ENCODE measurements at places on chromosomes 12 and 14. TPM values are rescaled to one million over a fixed set of nuclear protein-coding genes. Genes with fewer than 3 reads are reported as not detected.

Gene FGD4
- total RNA-seq = 80.2 TPM

DNA sequence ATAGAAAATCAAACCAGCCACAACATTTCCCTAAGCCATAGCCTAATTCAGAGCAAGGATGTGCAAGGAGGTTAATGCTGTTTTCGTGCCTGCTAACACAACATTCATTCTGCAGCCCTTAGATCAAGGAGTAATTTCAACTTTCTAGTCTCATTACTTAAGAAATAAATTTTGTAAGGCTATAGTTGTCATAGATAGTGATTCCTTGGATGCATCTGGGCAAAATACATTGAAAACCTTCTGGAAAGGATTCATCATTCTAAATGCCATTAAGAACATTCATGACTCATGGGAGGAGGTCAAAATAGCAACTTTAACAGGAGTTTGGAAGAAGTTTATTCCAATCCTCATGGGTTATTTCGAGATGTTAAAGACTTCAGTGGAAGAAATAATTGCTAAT lies 283.2 kb downstream of the RPAP3 start:
- H3K4me1 ChIP-seq = no peaks in the 10 kb centered on the region
- no peak for DNase-seq
- H3K36me3 ChIP-seq = no peaks in the 10 kb centered on the region
- H3K4me3 ChIP-seq = no peak overlapping the region
- no peak overlapping the region for H3K27ac ChIP-seq

DNA sequence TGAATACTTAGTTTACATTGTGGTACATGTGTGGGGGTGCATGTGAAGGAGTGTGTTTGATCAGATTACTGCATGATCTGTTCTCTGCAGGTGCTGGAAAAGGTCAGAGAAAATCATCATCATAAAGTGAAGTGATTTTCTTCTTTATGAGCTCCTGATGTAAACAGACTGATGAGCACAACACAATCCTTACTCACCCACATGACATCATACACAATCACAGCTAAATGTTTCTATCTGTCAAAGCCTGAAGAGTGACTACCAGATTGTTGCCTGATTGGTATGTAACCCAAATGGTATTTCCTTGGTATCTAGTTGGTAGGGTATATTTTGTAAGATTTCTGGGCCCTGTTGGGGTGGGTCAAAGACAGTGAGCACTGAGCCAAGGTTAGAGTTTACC lies 270.8 kb downstream of the FOXG1 start:
- no peaks in the 10 kb centered on the region for H3K36me3 ChIP-seq
- H3K4me3 ChIP-seq = no peak overlapping the region
- no peaks in the 10 kb centered on the region for H3K27me3 ChIP-seq
- H3K27ac ChIP-seq = no peak overlapping the region

DNA sequence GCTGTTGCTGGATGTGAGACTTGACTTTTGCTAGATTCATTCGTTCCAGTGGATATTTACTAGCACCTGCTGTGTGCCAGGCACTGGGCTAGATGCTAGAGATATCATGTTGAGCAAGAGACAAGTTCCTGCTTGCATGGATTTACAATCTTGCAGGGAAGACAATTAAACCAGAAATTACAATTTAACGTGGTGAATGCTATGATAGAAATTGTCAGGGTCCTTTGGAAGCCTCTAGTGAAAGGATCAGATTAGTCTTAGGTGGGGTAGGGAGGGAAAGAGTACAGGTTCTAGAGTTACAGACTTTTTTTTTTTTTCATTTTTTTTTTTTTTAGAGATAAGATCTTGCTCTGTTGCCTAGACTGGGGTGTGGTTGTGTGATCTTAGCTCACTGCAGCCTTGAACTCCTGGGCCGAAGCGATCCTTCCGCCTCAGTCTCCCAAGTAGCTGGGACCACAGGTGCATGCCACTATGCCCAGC lies 36.7 kb downstream of the SPATS2 start:
- H3K36me3 ChIP-seq = no peaks in the 10 kb centered on the region
- H3K27me3 ChIP-seq = no peaks in the 10 kb centered on the region
- peak overlapping the region; percentile 2 for H3K27ac ChIP-seq
- no peak for DNase-seq
- no peak overlapping the region for H3K4me3 ChIP-seq

DNA sequence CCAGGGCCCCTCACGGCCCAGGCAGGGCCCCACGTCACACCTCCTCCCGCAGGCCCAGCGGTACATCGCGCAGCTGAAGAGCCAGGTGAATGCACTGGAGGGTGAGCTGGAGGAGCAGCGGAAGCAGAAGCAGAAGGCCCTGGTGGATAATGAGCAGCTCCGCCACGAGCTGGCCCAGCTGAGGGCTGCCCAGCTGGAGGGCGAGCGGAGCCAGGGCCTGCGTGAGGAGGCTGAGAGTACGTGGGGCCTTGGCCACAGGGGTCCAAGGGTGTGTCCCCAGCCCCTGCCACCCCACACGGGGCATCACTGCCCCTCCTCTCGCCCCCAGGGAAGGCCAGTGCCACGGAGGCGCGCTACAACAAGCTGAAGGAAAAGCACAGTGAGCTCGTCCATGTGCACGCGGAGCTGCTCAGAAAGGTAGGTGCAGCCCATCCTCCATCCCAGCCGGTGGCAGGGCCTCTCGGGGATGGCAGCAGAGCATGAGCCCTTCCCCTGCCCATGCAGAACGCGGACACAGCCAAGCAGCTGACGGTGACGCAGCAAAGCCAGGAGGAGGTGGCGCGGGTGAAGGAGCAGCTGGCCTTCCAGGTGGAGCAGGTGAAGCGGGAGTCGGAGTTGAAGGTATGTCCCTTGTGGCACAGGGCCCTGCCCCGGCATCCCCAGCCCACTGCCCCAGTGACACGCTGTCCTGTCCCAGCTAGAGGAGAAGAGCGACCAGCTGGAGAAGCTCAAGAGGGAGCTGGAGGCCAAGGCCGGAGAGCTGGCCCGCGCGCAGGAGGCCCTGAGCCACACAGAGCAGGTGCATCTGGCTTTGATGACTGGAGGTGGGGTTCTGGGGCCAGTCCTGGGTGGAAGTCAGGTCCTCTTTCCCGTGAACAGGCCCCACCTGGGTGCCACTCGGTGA lies 20.9 kb downstream of the HIP1R start:
- no peak for DNase-seq
- no peaks in the 10 kb centered on the region for H3K36me3 ChIP-seq
- H3K4me3 ChIP-seq = no peak overlapping the region
- no peaks in the 10 kb centered on the region for H3K4me1 ChIP-seq
- H3K27me3 ChIP-seq = no peaks in the 10 kb centered on the region

GRCh38 chr12:117686911-117687377 lies 281.8 kb downstream of the KSR2 start:
- H3K36me3 ChIP-seq = no peaks in the 10 kb centered on the region
- H3K27ac ChIP-seq = no peak overlapping the region
- DNase-seq = peak; percentile 17
- H3K4me1 ChIP-seq = no peaks in the 10 kb centered on the region

Gene LRFN5
- total RNA-seq = 4.5 TPM

DNA sequence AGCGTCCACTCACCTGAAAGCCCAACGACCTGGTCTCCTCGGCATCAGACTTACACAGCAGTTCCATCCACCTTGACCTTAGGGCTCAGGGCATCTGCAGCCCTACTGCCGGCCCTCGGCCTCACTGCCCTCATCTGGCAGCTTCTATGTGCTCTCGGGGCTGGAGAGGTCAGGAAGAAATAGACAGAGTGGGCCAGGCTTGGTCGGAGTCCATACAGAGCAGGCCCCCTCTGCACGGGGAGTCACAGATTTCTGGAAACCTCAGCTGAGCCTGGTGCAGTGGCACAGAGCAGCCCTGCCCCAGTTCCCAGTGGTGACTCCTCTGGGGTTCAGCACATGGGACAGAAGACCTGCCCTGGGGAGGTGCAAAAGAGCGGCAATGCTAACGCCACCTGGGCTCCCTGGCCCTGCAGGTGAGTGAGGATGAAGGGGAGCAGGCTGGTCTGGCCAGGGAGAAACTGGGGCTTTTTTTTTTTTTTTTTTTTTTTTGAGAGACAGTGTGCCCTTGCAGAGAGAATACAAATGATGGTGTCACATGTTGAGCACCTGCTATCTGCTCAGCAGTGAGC lies 190.1 kb upstream of the PRMT8 start:
- H3K27ac ChIP-seq = no peak overlapping the region
- peaks cover 8% of the 10 kb centered on the region for H3K27me3 ChIP-seq
- no peak for DNase-seq
- H3K4me1 ChIP-seq = no peaks in the 10 kb centered on the region
- H3K36me3 ChIP-seq = no peaks in the 10 kb centered on the region

Gene NRXN3
- 6.7 TPM for total RNA-seq

DNA sequence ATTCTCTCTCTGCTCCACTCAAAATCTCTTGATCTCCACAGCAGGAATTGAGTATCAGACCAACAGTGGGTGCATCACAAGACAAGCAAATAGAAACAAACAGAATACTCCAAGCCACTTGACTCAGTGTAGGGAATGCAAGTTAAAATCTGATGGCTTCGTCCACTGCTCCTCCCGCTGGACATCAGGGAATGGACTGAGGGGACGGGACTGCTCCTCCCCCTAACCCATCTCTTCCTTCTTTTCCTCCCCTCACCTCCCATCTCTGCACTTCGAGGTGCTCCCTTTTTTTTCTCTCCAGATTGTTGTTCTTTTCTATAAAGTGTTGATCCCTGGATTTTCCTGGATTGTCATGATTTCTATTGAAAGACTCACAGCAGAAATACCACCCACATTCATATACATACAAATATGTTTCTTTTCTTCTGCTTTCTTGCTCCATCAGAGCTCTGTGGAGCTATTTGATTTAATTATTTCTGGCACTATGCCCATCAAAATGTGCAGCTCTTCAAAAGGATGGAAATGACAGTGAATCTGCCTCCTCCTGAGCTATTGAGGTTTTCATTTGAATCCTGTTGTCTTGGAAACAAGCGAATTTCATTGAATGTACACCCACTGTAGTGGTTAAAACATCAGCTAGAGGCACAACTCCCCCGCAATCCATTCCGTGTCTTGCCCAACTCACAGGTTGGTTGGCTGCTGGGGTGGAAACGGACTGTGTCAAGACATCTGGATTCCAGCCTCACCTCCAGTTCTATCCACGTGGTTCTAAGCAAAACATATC lies 199.7 kb downstream of the SPTSSA start:
- no peak overlapping the region for H3K4me3 ChIP-seq
- H3K36me3 ChIP-seq = no peaks in the 10 kb centered on the region
- no peaks in the 10 kb centered on the region for H3K27me3 ChIP-seq
- no peak overlapping the region for H3K27ac ChIP-seq
- no peak for DNase-seq
- H3K4me1 ChIP-seq = no peaks in the 10 kb centered on the region

DNA sequence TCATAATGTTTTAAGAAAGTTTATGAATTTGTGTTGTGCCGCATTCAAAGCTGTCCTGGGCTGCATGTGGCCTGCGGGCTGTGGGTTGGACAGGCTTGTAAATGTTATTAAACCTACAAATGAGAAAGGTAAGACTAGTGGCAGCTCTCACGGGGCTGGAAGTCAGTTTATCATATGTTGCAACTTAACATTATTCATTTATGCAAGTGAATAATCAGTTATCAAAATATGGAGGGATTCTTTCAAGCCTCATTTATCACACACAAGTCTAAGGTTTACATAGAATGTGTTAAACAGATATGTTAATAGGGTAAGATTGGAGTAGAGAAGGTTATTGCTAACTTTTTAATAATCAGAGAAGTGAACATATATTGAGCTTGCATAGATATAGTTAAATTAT lies 442.5 kb upstream of the RGS6 start:
- no peaks in the 10 kb centered on the region for H3K4me1 ChIP-seq
- H3K4me3 ChIP-seq = no peak overlapping the region
- DNase-seq = no peak
- no peaks in the 10 kb centered on the region for H3K36me3 ChIP-seq
- no peaks in the 10 kb centered on the region for H3K27me3 ChIP-seq
- H3K27ac ChIP-seq = no peak overlapping the region

DNA sequence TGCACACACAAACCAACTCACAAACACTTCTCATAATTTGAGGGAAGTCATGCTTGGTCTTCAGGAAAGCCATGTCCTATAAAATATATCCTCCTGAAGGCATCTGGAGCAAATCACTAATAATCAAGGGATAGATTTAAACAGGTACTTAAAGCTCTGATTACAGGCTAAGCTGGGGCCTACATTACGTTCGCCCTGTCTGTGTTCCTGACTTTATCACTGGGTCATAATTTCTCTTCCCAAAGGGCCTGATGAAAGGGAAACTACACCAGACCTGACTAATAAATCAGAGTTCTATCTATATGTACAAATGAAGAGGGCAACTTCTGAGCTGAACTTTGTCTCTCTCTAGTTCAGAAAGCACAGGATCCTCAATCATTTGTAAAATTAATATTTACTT lies 43.9 kb upstream of the RASSF8 start:
- H3K27me3 ChIP-seq = no peaks in the 10 kb centered on the region
- H3K4me3 ChIP-seq = no peak overlapping the region
- H3K36me3 ChIP-seq = no peaks in the 10 kb centered on the region
- H3K4me1 ChIP-seq = no peaks in the 10 kb centered on the region
- DNase-seq = no peak

Gene TOMM20L
- total RNA-seq = not detected

Measured in transverse colon (tissue), 4 donors.